ENCODE measurements at places on chromosomes 1 and 21.

DNA sequence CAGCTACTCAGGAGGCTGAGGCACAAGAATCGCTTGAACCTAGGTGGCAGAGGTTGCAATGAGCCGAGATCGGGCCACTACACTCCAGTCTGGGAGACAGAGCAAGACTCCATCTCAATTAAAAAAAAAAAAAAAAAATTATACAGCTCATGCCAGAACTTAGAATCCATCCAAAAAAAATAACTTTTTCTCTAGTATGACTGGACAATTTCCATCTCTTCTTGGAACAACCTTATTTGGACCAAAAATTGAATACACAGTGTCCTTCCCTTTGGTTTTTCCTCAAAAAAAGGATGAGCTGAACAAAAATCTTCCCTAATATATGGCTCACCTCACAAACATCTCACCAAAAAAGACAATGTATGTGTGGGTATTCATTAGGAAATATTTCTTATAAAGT lies 73.7 kb downstream of the TOR3A start:
- DNase-seq, result no peak

DNA sequence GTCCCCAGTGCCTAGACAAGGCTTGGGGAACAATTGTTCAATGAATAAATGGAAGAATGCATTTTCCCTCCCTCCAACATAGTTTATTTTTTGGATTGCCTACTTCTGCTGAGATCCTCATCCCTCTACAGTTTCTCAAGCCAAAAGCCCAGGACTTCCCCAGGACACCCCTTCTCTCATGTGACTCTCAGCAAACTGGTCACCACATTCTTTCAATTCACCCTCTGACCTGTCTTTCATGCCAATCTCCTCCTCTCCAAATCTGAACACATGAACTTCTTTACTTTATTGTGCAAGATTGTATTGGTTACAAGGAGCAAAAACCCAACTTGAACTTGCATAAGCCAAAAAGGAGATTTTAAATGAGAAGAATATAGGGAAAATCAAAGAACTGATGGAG lies 103.2 kb upstream of the JUN start:
- no peak for DNase-seq

DNA sequence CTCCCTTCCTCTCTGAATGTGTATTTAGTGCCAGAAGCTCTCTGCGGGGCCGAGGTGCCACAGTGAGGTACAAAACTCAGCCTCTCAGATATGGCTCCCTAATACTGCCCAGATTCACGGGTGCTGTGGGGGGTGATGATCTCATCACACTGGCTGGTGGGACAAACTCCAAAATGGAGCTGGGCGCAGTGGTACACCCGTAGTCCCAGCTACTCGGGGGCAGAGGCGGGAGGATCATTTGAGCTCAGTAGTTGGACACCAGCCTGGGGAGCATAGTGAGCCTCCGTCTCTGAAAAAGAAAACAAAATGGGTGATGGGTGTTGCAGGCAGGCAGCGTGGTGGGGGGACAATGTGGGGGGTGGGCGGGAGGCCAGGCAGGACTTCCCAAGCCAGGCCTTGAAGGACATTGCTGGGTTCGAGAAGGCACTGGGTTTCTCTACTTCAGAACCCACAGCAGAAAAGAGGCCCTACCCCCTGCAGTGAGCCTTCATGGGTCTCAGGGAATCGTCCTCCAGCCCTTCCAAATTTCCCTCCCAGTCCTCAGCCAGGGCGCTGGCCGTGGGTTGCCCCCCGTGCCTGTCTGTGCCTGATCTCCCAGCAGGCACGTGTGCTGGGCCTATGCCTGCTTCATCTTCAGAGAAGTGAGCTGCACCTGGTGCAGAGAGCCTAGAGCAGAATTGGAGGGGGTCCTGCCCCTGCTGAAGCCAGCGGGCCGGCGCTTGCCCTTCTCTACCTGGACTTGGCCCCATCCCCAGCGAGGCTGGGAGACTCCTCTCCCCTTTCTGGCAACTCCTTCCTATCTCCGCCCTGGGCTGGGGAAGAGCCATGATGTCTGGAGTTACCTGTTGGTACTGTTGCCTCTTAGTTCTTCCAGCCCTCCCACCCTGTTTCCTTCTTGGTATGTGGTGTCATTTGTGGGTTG lies 14.0 kb downstream of the H6PD start:
- DNase-seq, result no peak

DNA sequence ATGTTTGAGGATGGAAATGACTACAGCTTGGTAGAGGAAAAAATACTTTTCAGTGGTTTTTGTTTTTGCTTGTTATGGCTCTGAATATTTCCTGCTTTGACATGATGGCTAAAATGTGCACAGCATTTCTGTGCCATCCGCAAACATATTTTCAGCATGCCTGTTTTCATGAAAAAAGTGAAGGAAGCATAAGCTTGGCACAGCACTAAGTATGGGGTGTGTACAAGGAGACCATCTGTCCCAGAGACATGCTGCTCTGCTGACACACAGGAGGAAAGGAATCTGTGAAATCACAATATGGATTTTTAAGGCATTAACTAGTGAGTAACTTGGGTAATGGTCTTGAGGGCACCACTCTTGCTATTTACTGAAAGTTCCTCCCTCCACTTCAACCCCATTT lies 595.5 kb downstream of the RWDD3 start:
- no peak for DNase-seq

- peak; percentile 59 for DNase-seq
Measured at GRCh38 chr1:172286629-172287076, 133.8 kb upstream of the C1orf105 start.
